ENCODE measurements at places on chromosomes 7 and 10.

GRCh38 chr10:124448696-124449169 is 1.1 kb downstream of the NKX1-2 start:
- no peak for DNase-seq

- DNase-seq = no peak
Observed at GRCh38 chr7:156219307-156220077, 407.2 kb upstream of the SHH start.

DNA sequence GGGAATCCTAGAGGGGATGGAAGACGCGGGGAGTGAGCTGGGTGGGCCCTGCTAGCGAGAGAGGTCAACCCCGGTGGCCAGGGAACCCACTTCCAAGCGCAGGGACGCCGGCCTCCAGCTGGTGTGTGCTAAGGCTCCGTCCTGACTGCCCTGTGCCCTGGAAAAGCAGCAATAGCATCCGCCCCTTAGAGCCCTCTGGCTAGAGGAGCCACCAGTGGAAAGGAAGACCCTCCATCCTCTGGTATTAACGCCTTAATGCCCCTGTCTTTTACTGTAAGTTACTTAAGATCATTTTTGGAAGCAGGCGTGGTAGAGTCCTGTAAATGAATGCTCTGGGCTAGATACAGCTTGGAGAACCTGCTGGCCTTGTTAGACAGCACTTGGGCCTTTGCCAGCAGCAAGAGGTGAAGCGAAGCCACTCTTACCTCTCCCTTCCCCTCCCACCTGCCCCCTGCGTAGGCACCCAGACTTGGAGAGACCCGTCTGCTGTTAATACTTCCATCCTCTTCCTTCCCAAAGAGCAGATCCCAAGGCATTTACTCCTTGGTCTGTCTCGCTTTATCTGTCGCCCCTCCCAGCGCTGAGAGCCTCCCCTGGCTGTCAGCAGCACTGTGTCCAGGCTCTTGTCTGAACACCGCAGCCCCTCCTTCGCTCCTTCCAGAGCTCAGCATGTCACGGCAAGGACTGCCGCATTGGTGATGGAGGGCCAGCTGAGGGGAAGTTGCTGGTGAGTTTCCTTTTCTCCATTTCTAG is 4.6 kb downstream of the REPIN1 start:
- DNase-seq = no peak

DNA sequence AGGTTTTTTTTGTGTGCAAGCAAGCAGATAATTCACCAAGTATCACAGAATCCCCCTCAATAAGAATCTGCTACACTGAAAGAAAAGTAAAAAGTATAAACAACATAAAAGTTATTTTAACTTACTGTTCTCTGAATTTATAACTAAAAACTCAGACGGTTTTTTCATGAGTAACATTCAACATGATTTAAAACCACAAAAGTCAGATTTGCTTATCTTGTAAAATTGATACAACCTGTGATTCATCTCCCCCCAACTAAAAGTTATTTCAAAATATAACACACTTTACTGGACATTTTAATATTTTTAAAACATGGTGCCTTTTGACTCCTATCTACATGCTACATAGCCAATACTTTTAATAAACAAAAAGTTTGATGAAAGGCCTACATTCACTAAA is 32.8 kb downstream of the TSPAN12 start:
- DNase-seq = no peak

GRCh38 chr7:24793982-24794648 is 36.9 kb upstream of the GSDME start:
- DNase-seq = no peak

- DNase-seq = no peak
Observed at GRCh38 chr10:93072713-93073538, 767 bp upstream of the CYP26A1 start.

DNA sequence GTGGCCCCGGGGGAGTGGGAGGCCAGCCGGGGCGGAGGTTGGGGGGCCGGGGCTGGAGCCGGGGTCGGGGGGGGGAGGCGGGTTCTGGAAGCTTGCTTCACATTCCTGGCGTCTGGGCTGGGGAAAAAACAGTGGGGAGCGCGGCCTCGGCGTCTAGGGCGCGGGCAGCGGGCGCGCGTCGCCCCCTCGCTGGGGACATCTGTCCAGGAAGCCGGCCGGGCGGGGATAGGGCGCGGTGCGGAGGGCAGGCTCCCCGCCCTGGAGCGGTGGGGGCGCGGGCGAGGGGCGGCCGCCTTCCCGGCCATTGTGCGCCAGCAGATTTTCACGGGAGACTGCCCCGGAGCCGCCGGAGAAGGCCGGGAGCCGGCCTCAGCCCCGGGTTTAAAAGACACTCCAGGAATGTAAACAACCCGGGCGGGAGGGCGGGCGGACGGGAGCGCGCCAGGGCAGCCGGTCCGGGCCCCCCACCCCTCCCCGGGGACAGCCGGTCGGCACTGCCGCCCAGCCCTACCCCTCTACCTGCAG is 1.4 kb downstream of the ZMIZ1 start:
- DNase-seq = peak; percentile 18

Data from cortex of kidney (tissue), 1 donor.